ENCODE measurements at places on chromosomes 13 and 19.

- DNase-seq = no peak
Measured at GRCh38 chr19:16620018-16620417, 8.0 kb downstream of the MED26 start.

- DNase-seq = no peak
Measured at GRCh38 chr13:112165712-112166111, 98.8 kb downstream of the SOX1 start.

GRCh38 chr13:35139591-35139990 lies 197.5 kb downstream of the NBEA start:
- peak; percentile 43 for DNase-seq

DNA sequence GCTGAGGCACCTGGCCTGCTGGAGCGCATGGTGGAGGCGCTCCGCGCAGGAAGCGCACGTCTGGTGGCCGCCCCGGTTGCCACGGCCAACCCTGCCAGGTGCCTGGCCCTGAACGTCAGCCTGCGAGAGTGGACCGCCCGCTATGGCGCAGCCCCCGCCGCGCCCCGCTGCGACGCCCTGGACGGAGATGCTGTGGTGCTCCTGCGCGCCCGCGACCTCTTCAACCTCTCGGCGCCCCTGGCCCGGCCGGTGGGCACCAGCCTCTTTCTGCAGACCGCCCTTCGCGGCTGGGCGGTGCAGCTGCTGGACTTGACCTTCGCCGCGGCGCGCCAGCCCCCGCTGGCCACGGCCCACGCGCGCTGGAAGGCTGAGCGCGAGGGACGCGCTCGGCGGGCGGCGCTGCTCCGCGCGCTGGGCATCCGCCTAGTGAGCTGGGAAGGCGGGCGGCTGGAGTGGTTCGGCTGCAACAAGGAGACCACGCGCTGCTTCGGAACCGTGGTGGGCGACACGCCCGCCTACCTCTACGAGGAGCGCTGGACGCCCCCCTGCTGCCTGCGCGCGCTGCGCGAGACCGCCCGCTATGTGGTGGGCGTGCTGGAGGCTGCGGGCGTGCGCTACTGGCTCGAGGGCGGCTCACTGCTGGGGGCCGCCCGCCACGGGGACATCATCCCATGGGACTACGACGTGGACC lies 9.7 kb upstream of the STRN4 start:
- no peak for DNase-seq

DNA sequence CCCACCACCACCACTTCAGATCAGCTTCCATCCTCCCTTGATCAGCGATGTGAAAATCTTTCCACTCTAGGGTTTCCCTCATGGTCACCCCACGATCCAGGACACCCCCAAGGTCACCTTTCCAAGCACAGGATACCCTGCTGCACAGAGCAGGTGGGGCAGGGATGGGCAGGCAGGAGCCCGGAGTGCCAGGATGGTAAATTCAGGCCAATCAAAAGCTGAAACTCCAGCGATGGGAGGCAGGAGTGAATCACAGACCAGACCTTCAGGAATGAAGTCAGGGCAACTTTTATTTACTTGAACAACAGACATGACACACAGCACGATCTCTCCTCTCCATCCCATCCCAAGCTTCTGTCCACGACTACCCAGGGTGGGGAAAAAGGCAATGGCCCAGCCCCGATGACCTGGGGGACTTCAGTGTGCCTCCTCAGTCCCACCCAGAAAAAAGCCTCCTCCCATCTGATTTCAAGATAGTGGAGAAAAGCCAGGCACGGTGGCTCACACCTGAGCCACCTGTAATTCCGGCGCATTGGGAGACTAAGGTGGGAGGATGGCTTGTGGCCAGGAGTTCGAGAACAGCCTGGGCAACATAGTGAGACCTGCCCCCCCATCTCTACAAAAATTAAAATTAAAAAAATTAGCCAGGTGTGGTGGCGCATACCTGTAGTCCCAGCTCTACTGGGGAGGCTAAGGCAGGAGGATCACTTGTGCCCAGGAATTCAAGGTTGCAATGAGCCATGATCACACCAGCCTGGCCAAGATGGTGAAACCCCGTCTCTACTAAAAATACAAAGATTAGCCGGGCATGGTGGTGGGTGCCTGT lies 39.2 kb downstream of the ZSWIM4 start:
- DNase-seq = peak; percentile 46

- no peak for DNase-seq
Measured at GRCh38 chr19:10568062-10568825, 535 bp downstream of the CDKN2D start.

DNA sequence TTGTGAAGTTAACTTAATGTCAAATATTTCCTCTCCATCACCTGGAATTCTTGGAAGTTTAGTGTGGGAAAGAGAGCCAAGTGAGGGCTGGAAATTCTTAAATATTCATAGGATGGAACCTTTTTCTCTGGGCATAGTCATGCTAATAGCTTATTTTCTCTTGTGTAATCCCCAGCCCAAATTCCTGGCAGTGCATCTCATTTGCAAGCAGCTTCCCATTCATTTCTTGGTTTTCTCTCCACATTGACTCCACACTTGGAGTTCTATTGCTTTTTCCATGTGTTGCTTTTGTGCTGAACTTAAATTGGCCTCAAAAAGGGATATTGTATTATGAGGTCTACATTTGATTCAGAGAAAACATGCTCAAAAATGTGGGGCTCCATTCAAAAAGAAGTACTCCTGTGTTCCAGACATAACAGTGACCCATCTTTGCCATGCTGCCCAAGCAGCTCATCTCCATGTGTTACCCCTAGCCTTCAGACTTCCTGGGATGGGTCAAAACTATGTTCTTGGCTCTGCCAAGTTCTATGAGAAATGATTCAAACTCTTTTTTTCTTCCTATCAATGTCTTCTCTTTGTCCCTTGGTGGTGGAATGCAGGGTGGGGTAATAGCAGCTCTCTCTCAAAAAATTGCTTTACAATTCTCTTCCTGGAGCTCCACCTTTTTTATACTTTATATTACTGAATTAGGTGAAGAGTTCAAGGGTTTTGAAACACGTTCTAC lies 2471.5 kb downstream of the PCDH9 start:
- DNase-seq = no peak
